C1 segment of cervical spinal cord (tissue), 14 donors: ENCODE measurements at places on chromosomes 12 and 14.

DNA sequence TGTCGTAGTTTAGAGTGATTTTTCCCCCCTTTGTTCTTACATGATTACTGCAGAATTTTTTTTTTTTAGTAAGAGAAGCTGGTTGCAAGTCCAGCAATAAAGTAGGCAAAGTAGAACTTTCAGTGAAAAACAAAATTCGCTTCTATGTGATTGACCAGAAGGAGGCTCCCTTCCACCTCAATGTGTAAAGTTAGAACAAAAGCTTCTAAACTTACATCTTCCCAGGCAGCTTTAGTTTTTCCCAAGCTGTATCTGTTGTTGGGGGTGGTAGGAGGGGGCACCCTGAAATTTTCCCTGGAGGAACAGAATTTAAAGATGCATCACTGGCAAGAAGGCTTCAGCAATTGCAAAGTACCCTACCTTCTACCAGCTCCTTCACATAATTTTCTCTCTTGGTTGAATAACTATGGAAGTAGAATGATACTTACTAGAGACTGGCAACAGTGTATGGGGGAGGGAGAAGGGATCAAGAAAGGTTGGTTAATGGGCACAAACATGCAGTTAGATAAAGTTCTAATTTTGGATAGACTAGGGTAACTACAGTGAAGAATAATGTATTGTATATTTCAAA, 87.3 kb upstream of the E2F7 start:
- DNase-seq, result no peak

DNA sequence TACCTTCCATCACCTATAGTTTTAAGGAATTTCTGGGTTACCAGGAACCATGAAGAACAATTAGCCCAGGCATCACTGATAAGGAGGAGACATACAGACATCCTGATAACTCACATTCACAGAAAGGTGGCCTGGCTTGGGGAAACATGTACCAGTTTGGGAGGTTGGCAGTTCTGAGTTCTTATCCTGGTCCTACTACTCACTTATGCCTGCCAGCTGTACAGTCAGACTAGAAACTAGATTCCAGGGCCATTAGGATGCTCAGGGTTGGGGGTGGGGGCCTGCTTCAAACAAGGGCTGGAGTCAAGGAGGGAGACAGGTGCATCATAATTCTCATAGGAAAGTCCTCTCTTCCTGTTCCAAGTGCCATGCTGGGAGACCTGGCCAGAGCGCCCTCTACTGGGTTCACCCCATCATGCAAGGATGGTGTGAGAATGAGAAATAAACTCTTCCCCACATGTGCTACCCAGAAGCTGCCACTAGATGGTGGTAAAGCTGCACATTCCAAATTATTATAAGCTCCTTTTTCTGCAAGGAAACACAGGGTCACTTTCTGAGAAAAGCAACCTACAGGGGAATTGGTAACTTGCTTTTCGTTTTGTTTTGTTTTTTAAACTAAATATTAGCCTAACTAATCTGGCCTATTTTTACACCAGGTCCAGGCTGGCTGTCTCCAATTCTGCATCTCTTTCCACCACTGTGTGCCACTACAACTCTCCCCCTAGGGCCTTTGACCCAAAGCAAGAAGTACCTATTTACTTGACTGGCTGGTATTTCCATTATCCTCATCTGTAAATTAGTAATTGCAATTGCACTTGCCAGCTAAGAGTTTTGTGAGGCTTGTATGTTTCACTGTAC, 14.5 kb downstream of the OAS2 start:
- no peak for DNase-seq

DNA sequence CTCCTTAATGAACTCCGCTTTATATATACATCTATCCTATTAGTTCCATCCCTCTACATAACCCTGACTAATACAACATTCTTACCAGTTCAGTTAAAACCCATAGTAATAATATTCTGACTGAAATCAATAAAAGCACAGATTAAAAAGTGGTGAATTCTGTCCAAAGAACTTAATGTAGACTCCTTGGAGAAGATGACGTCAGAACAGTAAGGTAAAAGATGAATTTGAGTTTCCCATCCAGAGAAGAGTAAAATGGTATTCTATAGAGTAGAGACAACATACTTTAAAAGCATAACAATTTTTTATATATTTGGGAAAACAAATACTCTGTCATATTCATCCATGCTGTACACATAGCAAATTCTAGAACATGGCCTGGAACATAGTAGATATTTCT, 418.0 kb upstream of the SYT1 start:
- no peak for DNase-seq

DNA sequence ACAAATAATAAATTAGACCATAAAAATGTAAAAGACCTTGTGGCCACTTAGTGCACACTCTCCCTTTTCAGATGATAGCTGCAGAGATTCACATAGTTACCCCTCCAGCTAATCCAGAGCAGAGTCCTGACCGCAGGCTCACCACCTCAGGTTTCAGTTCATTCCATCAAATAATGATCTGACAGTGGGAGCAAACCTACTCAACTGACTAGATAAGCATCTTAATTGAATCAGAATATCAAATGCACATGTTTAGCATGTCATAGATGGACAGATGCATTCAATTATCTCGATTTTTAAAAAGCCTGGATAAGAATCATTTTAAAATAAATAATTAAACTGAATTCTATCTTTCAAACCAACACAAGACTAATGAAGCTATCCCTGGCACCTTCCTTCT, 242.3 kb upstream of the PDZRN4 start:
- DNase-seq, result no peak

DNA sequence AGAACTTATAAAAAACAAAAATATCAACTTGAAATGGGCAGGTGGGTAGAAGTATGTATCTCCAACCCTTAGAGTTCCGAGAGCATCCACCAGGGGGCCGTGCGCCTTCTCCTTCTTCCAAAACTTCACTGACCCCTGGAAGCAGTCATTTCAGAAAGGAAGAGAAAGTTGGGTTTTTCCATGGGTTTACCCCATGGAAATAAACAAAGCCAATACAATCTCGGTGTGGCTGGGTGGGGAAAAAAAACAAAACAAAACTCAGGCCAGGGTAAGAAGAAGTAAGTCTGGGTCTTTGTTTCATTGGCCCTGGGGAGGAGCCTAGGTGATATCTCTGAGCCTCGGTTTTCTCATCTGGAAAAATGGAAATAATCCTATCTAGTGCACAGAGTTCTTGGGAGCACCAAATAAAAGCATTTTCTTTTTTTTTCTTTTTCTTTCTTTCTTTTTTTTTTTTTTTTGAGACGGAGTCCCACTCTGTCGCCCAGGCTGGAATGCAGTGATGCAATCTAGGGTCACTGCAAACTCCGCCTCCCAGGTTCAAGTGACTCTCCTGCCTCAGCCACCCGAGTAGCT, 33.6 kb upstream of the HNF1A start:
- no peak for DNase-seq

DNA sequence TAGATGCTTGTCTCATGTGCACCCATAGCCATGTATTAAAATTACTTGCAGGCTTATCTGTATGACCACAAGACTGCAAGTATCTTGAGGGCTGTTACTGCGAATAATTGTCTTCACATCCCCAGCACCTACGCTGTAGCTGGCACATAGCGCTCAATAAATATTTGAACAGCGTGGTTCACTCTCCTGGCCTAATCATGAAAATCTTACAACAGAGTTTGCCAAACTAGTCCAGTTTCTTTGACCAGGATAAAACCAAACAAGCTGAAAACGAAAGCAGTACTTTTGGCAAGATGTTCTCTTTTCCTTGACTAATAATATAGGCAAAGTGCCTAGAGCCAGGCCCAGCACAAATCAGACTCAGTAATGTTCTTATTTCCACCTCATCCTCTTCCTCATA, 106.7 kb downstream of the RPS29 start:
- no peak for DNase-seq
